HS-27A (cell line): ENCODE measurements at places on chromosomes 5 and 9.

GRCh38 chr5:78699552-78700153 lies 51.1 kb upstream of the LHFPL2 start:
- DNase-seq = peak; percentile 66

DNA sequence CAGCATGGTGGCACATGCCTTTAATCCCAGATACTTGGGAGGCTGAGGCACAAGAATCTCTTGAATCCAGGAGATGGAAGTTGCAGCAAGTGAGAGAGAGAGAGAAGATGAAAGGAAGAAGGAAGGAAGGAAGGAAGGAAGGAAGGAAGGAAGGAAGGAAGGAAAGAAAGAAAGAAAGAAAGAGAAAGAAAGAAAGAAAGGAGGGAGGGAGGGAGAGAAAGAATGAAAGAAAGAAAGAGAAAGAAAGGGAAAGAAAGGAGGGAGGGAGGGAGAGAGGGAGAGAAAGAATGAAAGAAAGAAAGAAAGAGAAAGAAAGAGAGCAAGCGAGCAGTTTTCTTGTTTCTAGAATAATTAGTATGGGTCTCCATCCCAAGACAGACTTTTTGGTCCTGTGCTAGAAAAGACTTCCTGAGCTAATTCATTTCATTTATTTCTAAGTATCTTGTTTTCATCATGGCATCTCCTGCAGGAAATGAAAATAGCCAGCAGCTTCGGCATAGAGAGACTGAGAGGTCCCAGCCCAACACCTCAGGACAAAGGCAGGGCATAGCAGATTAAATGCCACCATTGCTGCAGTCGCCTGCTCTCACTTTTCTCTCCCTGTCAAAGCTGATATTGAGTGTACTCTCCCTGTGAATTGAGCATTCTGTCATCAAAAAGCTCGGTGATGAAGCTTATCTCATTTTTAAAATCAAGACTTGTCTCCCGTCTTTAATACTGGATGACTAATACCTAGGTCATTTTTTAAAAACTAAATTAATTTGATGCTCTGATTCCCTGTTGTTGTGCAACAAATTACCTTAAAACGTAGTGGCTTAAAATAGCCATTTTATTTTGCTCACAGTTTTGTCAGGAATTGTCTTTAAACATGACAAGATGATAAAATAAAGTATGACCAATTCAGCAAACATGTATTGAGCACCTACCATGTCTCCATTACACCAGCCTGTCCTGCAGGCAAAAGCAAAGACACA lies 91.8 kb upstream of the ADRA1B start:
- no peak for DNase-seq

DNA sequence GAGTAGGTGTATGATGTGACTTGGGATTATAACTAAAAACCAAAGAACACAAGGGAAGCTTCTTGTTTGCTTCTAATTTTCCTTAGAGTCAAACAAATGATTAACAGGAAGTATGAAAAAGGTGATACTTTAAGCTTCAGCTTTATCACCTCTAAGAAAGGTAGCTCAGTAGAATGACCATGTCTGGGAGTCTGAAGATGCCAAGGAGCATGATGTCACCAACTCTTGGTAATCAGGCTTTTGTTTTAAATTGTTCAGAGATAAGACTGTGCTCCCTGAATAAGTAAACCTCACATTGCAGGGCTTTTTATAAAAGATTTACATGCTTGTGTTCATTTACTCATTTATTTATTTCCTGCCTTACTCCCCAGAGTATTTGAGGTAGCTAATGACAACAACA lies 169.9 kb downstream of the FER start:
- DNase-seq = no peak

- DNase-seq = no peak
Observed at GRCh38 chr5:143188692-143189091, 214.8 kb downstream of the NR3C1 start.

DNA sequence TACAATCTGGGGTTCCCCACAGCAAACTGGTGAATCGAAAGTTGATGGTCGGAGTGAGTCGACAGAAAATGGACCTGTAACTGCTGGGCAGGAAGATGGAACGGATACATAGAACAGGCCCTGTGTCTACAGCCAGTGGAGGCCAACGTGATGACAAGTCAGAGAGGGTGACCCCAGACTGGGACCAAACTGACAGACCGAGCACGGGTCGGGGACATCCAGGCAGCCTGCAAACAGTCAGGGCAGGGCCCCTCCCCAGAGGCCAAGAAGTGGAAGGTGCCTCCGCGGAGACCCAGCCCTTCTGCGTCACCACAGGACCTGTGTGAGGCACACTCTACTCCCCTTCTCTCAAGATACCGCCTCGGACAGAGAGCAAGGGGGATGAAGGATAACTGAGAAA lies 25.1 kb upstream of the FANCC start:
- DNase-seq = no peak

GRCh38 chr5:140694276-140694675 lies 3.0 kb downstream of the HARS2 start:
- DNase-seq = no peak

- no peak for DNase-seq
Observed at GRCh38 chr9:70412832-70413463, 1.5 kb downstream of the KLF9 start.

- no peak for DNase-seq
Observed at GRCh38 chr5:173751266-173751600, 134.8 kb upstream of the BOD1 start.
